ENCODE measurements at places on chromosomes 5 and 9. TPM values are rescaled to one million over a fixed set of nuclear protein-coding genes. Genes with fewer than 3 reads are reported as not detected.

DNA sequence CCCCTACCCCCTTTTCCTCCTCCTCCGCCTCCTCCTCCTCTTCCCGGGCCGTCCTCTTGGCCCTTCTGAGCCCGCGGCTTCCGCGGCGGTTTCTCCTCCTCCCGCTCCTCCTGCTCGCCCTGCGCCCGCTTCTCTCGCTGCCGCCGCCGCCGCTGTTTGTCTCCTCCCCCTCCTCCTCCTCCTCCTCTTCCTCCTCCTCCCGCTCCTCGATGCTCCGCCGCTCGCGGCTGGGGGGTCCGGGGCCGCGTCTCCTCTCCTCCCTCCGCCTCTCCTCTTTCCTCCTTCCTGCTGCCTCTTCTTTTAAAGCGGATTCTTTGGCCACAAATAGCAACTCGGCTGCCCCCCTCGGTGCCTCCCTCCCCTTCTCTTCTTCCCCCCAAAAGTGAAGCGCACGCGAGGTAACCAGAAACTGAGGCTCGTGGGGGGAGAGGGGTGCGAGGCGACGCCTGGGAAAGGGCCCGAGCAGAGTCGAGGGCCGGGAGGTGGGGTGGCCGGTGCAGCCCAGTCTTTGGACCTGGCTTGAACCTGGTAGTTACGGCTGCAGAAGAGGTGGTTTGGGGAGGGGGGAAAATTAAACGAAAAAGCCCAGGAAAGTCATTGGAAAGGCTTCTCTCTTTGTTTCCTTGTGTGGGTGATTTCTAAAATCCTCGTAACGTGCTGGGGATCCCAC is 1058.5 kb upstream of the DMAC1 start:
- DNase-seq = no peak

GRCh38 chr5:178404987-178405386 is 172.4 kb upstream of the PHYKPL start:
- peak; percentile 37 for DNase-seq

DNA sequence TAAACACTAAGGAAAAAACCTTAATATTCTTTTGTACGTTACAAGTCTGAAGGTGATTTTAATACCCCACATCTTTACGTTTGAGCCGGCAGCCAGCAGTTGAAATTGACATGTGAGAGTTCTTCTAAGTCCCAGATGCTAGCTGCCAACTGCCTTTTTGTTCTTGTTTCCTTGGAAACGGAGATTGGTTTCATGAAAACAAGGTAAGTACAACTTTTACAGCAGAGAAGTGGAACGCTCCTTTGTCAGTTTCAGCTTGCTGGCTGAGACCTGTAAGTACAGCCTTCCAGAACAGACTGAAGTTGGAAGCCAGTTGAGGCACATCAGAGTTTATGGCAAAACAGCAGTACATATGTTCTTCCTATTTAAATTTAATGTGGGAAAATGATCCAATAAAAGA is 1018.4 kb upstream of the ARRDC3 start:
- no peak for DNase-seq

GRCh38 chr5:176185133-176185733 is 53.0 kb upstream of the SIMC1 start:
- no peak for DNase-seq

DNA sequence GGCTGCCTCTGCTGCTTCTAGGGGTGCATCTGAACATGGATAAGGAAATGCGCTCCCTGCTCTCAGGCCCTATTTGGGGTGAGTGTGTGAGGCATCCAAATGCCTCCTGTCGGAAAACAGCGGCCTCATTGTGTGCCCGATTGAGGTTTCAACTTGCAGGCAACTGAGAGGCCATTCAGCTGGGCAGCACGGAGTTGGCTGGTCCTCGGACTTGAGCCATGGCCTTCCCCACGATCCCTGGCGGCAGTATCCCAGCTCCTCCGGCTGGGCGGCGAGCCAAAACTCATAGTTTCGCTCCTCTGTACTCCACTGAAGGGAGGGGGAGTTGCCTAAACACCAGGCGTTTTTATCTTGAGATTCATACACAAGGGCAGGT is 597.3 kb upstream of the SGCD start:
- no peak for DNase-seq

- DNase-seq = no peak
These were observed 549.2 kb upstream of the GRAMD2B start for GRCh38 chr5:125874057-125874456.

DNA sequence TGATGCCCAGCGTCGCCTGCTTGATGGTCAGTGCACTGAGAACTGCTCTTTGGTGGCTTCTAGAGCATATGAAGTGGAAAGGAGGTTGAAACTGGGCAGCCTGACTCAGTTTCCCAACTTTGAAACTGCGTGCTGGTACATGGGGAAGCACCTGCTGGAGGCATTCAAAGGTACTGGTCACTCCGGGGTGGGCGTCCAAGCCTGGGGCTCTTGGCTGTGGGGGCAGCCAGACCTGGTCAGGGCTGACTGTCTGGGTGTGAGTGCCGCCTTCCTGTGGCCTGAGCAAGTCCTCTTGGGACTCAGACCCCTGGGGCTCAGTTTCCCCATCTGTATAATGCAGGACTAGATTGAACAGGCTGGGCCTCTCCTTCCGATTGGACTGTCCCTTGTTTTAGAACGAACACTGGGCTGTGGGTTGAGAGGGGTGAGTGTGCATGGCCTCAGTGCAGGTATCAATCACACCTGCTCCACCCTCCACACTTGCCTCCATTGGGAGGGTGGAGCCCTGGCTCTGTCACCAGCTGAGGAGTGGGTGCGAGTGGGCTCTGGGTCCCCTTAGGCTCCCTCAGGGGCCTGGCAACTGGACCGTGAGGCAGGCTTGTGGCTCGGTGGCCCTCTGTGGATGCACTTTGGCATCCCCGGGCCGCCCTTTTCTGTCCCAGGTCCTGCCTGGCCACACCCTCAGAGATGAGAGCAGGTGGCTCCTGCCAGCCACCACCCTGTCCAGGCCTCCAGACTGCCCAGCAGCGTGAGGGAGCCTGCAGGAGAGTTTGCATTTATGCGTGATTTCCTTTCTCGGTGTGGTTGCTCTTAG is 80.2 kb downstream of the PHF2 start:
- no peak for DNase-seq

The ADGRD2 gene
- total RNA-seq = not detected
